Stimulated activated CD8-positive, alpha-beta memory T cell treated with anti-CD3 and anti-CD28 coated beads, Interleukin-15, amount 100 ng/mL, for 48 hours (primary cell): ENCODE measurements at places on chromosomes 12 and 14.

DNA sequence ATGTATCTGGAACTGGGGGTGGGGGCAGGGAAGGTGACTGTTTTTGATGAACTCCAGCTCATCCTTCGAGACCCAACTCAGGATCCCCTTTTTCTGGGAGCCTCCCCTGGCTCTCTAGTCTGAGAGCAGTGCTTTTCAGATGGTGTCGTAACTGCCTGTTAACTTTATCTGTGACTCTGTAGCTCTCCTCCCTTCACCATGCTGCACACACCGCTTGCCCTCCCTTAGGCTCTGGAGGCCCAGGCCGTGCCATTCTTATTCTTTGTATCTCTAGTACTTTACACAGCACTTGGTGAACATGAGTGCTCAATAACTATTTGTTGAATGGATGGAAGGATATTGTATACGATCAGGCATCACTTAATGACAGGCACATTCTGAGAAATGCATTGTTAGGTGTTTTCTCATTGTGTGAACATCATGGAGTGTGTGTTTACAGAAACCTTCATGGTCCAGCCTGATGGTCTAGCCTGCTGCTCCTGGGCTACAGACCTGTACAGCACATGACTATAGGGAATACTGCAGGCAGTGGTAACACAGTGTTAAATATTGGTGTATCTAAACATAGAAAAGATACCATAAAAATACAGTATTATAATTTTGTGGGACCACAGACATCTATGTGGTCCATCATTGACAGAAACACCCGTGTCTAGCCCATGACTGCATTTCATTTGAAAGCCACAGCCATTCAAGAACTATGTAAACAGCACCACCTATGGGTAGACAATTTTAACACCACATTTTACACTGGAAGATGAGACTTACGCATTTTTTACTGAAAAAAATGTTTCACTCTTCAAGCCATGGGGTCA, 91.8 kb downstream of the EML1 start:
- no peak for DNase-seq

DNA sequence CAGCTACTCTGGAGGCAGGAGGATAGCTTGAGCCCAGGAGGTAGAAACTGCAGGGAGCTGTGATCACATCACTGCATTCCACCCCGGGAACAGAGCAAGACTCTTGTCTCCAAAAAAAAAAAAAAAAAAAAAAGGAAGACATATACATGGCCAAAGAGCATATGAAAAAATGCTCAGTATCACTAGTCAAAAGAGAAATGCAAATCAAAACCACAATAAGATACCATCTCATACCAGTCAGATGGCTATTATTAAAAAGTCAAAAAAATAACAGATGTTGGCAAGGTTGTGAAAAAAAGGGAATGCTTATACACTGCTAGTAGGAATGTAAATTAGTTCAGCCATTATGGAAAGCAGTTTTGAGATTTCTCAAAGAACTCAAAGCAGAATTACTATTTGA, 174.8 kb upstream of the ATF7IP start:
- DNase-seq: no peak

DNA sequence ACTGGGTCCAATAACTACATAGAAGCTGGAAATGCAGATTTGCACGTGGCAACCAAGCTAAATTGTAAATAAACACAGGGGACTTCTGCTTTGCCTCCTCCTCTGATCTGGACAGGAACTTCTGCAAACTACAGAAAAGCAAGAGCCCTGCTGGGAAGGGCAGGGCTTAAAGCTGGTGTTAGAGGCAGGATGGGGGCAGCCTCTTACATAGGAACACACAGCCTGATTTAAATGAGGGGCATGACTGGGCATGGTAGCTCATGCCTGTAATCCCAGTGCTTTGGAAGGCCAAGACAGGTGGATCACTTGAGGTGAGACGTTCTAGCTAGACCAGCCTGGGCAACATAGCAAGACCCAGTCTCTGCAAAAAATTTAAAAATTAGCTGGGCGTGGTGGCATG, 46.7 kb downstream of the ERH start:
- DNase-seq: no peak

- DNase-seq: no peak
Measured at GRCh38 chr12:132818562-132818961, 10.1 kb downstream of the GOLGA3 start.

DNA sequence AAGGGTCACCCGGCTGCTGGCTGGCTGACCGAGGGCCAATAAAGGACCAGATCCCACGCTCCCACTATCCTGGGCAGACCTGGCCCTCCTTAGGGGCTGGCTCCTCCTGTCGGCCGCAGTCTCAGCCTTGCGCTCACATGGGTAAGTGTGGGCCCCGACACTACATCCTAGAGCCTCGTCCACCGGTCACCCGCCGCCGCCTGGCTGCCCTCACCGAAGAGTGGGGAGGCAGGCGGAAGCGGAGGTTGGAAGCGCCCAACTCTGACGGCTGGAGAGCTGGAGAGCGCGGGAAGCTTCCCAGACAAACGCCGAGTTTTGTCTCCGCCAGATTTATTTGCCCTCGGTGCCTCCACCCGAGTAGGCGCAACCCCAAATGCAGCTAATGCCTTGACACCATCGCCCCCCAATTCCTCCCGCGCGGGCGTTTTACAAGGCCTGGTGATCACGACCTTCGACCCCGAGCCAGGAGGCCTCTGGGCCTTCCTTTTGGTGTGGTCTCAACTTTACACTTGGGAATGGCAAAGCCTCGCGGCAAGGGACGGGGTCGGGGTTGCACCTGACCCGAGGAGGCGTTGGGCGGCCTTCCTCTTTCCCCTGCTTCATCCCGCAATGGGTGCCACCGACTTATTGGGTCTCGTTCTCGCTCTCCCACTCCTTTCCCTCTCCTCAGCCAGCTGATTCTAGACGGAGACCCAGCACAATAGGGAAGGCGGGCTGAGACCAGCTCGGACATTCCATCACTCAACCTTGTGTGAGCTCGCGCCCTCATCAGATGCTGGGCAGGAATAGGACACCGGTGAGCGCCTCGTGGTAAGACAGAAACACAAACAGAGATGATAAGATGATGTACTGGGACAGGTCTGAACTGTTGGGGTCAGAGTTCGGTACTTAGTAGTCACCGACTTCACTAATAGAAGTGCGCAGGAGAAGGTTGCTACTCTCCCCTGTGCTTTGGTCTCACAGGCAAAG, 78.3 kb upstream of the ANO4 start:
- DNase-seq: no peak
